Epithelial cell of prostate (primary cell): ENCODE measurements at places on chromosomes 13 and 19.

- no peak for DNase-seq
These were observed 18.6 kb upstream of the STRN4 start for GRCh38 chr19:46764817-46765291.

DNA sequence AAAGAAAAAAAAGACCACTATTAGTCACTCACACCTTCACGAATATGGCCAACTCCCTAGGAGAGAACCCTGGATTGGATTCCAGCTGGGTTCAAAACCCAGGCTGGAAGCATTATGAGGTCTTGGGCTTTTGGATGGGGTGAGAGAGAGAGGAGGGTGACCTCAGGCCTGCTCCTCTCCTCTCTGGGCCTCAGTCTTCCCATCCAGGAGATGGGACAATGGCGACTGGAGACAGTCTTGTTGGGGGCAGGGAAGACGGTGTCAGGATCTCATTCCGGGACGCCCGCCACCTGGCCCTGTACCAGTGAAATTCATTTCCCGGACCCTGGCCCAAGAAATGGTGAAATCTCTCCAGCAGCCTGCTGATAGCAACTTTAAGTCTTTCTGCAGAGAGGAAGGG, 26.3 kb downstream of the TINCR start:
- no peak for DNase-seq

- DNase-seq: no peak
These were observed 226.8 kb downstream of the LACC1 start for GRCh38 chr13:44106266-44107152.

DNA sequence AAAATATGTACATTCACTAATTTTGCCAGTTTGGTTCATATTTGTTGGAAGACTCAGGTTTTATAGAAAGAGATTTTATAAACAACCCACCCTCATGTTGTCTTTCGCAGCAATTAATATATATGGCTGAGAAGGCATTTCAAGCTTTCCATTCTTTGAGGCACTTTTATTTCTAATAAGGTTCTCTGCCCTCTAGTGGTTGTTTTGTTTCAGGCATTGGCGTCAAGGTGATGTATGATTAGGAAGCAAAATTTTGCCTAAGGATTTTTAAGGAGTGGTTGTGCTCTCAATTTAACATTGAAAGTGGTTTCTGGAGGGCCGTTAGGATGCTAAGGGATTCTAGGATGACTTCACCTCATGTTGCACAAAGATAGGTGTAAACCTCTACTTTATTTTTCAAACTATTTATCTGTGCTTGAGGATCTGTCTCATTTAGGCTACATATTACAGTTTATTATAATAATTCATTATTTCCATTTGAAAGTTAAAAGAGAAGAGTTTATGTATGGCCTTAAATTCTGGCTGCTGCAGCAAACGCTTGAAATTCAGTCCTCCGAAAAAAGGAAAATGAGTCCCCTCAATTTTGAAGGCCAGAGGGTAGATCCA, 35.9 kb downstream of the OXGR1 start:
- no peak for DNase-seq

DNA sequence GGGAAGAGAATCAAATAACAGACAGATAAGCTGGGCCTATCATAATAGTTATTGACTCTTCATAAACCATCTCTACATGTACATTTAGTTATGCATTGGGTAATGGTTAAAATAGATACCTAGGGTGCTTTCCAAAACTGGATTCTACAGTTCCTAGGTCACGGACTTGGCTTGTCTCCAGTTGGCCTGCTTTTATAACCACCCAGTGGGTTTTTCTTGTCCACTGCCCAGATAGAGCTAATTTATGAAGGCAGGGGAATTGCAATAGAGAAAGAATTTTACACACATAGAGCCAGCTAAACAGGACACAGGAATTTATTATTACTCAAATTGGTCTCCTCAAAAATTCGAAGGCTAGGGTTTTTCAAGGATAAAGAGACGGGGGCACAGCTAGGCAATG, 97.3 kb downstream of the FAM216B start:
- no peak for DNase-seq

DNA sequence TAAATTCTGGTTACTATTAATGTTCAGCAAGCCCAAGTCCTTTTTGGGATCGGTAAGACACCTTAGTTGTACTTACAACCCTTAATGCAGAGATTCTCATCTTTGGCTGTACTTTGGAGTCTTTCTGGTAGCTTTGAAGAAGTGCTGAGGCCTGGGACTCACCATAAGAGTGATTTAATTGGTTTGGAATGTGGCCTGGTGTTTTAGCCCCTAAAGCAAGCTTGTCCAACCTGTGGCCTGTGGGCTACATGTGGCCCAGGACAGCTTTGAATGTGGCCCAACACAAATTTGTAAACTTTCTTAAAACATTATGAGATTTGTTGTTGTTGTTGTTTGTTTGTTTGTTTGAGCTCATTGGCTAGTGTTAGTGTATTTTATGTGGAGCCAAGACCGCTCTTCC, 215.3 kb downstream of the ZIC5 start:
- DNase-seq: no peak

DNA sequence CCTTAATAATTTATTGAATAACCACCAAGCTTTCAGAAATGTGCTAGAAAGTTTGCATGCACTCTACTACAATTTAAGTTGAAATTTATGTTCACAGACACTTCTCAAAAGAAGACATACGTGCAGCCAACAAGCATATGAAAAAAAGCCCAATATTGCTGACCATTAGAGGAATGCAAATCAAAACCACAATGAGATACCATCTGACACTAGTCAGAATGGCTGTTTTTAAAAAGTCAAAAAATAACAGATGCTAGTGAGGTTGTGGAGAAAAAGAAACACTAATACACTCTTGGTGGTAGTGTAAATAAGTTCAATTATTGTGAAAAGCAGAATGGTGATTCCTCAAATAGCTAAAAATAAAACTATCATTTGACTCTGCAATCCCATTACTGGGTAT, 308.8 kb upstream of the PCDH9 start:
- DNase-seq: no peak

- no peak for DNase-seq
These were observed 338.0 kb downstream of the TEX29 start for GRCh38 chr13:111658145-111659100.

DNA sequence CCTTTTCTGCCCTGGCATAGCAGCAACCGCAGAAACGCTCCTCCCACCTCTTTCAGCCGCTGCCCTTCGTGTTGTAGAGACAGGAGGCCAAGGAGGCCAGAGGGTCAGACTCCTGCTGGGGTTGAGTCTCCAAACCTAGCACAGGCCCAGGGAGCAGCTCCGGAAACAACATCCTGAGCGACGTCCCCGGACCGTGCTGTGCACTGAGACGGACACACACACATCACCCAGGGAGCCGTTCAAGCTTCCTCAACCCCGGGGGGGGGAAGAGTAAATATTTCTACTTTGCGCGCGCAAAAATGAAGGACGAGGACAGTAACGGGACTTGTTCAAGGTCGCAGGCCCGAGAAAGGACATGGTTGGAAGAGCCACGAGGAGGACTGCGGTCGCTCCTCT, 657 bp downstream of the ZNF550 start:
- DNase-seq: no peak

DNA sequence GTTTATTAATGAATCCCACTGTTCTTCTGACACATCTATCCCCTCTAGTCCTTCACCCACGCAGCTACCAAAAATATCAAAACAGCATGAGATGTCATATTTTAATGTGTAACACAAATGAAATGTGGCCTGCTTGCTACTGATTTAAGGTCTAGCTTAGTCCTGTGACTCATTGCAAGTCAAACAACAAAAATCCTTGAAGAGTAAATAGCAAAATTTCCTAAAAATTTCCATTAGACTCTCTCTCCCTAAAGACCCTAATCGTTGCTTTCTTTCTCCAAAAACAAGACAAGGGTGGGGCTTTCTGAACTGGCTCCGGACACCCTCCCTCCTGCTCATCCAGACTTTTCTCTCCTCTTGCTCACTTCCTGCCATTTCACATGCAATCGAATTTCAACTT, 99.9 kb upstream of the IPO5 start:
- DNase-seq: no peak

DNA sequence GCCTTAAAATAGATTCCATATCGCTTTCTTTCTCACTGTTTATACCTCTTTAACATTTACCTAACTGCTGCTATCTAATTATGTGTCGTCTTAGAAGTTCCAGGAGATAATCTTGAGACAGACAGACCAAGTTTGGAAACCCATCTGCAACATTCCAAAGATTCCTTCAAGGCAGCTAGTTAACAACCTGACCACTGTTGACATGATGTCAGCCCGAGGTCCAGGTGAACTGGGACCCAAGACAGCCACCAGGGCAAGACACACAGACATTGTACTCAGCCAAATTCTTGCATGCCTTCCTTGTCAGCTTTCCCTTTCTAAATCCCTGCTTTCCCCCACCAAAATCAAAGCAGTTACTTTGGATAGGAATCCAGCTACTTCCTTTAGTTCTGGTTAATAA, 1476.5 kb upstream of the PRR20A start:
- no peak for DNase-seq

DNA sequence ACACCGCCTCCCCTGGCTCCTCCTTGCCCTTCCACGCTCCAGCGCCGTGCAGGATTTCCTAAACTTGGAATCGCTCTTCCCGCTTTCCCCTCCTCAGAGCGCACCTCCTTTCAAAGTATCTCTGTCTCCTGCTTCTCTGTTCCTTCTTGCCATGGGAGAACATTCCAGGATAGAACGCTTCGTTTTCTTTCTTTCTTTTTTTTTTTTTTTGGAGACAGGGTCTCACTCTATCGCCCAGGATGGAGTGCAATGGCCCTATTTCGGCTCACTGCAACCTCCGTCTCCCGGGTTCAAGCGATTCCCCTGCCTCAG, 574 bp upstream of the XPO4 start:
- no peak for DNase-seq

- DNase-seq: no peak
These were observed 1004.1 kb upstream of the PCDH9 start for GRCh38 chr13:68234274-68234673.

DNA sequence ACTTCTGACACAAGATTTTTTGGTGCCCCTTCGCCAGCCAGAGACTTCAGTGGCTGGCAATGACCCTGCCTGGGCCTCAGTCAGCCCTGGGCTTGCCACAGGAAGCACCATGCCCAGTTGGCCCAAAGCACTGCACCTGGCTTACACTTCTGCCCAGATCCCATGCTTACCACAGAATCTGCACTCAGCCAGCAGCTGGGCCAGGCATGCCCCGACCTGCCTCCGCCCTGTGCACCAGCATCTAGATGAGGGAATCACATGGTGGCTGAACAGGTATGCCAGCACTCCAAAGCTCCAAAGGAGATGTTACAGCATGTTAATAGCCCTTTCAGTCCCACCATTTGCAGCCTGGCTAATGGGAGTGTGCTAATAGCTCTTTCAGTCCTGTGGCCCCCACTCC, 690.9 kb downstream of the SLITRK6 start:
- DNase-seq: peak; percentile 73

DNA sequence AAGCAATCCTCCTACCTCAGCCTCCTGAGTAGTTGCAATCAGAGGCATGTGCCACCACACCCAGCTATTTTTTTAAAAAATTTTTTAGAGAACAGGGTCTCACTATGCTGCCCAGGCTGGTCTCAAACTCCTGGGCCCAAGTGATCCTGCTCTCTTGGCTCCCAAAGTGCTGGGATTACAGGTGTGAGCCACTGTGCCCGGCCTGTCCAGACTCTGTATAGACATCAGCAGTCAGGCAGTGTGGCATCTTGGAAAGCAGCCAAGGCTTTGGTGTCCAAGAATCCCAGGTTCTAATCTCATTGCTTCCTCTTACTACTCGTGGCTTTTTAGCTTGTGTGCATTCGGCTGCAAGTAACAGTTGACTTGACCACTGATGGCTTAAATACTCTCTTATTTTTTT, 43.4 kb downstream of the BICRA start:
- DNase-seq: no peak

DNA sequence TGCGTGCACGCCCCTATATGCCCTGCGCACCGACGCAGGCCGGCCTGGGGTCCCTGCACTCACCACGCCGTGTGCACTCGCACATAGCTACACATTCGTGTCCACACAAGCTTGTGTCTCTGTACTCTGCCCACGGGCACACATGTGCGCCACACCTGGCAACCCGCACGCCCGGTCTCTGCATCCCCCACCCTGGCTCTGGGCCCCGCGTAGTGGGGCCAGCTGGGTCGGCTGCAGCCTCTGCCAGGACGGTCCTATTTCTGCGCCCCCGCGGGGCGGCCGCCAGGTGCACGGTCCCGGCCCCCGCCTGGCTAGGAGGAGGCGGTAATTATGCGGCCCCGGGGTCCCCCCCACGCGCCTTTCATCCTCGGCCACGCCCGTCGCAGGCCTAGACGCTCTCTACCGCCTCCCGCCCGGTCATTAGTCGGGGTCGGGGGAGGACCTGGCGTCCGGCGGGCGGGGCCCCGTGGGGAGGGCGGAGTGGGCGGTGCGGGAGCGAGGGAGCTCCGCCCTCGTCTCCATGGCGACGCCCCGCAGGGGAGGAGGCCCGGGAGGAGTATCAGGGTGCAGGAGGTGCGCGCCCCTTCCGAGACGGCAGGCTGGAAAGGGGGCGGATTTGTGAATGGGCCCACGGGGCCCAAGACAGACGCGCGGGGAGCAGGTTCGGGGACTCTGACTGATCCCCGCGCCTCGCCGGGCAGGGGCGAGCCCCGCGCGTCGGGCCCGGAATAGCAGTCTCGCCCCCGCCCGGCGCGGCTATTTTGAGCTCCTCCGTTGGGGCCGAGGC, 2.8 kb upstream of the CIRBP start:
- DNase-seq: no peak

- no peak for DNase-seq
These were observed 293.6 kb downstream of the TEX29 start for GRCh38 chr13:111614009-111614408.

GRCh38 chr19:16435999-16436650, 35.6 kb downstream of the EPS15L1 start:
- DNase-seq: no peak
